ENCODE measurements at places on chromosomes 5 and 9.

GRCh38 chr5:126301056-126301455 is 122.2 kb upstream of the GRAMD2B start:
- DNase-seq: no peak

GRCh38 chr5:96478983-96479382 is 45.9 kb upstream of the PCSK1 start:
- no peak for DNase-seq

DNA sequence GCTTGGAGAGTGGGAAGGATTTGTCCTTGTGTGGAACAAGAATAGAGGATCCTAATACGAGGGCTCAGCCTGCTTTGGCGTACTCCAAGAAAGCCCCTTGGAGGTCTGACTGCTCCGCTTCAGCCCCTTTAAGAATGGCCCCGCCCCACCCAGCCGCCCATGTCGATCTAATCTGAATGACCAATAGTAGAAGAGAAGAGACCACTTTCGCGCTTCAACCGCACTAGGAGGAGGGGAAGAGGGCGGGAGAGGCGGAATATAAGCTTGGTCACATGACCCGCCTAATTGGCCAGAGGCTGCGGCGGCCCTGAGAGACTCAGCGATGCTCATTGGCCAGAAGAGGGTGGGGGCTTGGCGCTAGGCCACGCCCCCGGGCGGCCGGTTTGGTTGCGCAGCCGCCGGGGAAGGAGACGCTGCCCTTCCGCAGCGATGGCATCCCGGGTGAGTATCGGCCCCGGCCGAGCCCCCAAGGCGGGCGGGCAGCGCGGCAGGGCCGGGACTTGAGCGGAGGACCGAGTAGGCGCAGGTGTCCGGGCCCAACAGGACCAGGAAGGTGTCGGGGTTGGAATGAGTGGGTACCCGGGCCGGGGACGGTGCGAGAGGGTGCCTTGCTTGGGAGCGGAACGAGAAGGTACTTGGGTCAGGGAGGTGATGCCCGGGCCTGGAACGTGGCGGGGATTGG is at the start of gene MIGA2:
Gene MIGA2 (plus strand): TSS at position 386 of the 682 bp plus-strand sequence. CDS start 3,969 bp downstream, outside the sequence.
- peak; percentile 86 for DNase-seq

DNA sequence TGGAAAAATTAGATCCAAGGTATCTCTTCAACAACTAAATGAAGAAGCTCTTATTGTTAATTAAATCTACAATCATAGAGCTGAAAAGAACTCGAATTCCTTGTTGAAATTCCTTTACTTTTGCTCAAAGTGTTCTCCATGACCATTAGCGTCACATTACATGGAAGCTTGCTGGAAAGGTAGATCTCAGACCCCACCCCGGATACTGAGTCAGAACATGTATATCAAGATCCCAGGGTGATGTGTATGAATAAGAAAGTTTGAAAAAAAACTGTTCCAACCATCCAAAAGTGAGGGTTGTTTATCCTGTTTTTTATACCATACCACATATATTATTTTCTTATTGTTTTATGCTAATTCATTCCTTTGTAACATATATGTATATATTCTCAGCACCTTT is 237.1 kb upstream of the PUM3 start:
- DNase-seq: no peak

GRCh38 chr5:61280205-61280604 is 51.9 kb upstream of the ZSWIM6 start:
- no peak for DNase-seq

- DNase-seq: no peak
These were observed 6.2 kb downstream of the PDLIM4 start for GRCh38 chr5:132263548-132264261.

GRCh38 chr9:82404196-82404870 is 415.8 kb downstream of the SPATA31D1 start:
- DNase-seq: no peak

DNA sequence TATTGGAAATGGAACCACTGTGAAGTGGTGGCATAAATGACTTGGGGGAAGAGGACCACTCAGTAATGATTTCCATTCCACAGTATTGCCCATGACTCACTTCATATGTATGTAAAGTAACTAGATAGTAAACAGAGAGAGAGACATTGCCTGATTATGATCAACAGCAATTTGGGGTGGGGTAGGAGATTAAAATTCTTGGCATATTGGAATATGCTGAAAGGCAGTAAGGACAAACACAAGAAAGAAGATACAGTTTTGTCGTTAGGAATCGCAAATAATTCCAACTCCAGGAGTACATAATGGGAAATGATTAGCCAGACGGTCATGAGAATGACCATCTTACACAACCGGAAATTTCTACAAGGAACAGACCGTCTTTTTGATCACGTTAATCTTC is 1.5 kb upstream of the HMGCS1 start:
- DNase-seq: no peak

DNA sequence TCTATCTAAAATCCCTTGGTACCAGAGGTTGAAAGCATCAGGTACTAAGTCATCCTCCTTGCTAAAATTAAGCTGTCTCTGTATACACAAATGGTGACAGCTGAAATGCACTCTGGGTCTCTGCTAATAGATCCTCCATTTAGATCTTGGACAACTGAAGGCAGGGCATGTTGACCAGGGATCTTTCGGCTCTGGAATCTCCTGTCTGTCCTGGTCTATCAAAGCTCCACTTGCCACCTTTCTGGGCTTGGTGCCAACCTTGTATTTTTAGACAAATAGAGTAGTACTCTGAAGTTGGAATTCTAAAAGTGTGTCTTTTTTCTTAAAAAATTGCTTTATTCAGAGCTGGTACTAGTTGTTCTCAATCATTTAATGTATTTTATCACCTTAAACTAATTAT is 135.2 kb upstream of the HMHB1 start:
- DNase-seq: no peak

DNA sequence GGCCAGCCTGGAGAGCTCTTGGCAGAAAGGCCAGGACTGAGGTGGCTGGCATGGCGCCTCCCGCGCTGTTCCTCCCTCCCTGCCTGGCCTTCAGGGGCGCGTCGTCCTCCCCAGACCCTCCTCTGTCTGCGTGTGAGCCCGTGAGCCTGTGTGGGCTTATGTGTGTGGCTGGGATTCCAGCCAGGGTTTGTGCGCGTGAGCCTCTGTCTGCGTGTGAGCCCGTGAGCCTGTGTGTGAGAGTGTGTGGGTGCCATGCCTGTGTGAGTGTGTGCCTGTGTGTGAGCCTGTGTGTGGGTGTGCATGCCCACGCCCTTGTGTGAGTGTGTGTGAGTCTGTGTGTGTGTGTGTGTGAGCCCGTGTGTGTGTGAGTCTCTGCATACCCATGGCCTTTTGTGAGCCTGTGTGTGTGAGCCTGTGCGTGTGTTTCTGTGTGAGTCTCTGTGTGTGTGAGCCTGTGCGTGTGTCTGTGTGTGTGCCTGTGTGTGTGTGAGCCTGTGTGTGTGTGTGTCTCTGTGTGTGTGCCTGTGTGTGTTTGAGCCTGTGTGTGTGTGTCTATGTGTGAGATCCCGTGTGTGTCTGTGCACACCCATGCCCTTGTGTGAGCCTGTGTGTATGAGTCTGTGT is 13.0 kb downstream of the RXRA start:
- no peak for DNase-seq

- no peak for DNase-seq
These were observed 39.5 kb downstream of the PRKACG start for GRCh38 chr9:68974431-68974830.

- no peak for DNase-seq
These were observed 297.4 kb upstream of the ZNF608 start for GRCh38 chr5:125043781-125044391.

DNA sequence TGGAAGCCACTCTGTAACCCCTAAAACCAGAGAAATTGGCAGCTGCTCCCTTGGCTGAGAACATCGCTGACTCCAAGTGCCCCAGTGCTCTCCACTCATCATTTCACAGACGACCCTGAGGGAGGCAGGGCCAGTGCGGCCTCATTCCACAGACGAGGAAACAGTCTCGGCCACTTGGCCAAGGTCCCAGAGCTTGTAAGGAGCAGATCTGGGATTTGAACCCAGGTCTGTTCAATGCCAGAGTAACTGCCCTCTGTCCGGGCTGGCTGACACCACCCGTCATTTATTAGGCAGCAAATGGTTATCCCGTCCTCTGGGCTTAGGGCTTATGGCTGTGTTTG is 19.9 kb upstream of the IER5L start:
- DNase-seq: no peak

- DNase-seq: no peak
These were observed 13.2 kb downstream of the SPINK1 start for GRCh38 chr5:147818290-147818689.

DNA sequence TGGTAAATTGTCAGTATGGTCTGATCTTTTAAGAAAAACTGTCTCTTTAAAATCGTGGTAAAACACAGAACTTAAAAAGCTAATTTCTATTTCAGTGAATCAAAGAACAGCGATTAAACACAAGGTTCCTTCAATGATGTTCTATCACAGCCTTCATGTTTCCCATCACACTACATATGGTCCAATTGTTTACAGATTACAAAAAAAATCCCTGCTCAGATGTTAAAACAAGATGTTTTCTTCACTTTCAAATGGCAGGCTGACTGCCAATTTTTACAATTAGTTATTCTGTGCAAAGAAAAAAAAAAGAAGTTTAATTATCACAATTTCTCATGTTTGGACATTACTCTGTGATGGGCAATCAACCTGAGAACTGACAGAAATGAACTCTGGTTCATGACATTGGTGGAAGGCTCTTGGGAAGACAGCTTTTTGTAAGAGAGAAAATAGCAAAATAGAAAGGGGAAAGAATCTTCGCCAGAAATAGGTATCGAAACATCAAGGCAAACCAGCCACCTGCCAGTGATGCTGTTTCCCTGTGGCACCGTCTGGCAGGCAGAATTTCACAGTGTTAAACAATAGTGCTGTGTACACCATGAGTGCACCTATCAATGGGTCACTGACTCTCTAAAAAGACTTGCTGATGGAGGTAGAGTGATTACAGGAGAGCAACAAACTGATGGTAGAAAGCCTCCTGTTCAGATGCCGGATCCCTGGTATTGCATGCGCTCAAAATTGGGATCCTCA is 1020.0 kb upstream of the ARRDC3 start:
- DNase-seq: no peak

DNA sequence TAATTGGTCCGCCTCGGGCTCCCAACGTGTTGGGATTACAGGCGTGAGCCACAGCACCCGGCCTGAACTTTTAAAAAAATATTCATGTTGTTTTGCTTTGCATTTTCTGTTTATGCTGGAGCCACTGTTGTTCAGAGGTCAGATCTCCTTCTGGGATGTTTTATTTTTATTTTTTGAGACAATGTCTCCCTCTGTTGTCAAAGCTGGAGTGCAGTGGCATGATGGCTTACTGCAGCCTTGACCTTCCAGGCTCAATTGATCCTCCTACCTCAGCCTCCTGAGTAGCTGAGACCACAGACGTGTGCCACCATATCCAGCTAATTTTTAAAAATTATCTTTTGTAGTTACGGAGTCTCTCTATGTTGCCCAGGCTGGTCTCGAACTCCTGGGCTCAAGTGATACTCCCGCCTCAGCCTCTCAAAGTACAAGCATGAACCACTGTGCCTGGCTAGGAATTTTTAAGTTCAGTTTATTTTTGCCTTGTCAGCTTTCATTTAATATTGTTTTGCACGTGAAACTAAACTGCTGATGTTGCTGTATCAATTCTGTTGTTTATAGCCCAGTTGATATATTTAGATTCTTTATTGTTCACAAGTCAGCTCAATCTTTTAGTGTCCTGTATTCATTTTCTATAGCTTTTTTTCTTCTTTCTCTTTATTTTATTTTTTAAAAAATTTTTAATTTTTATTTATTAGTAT is 13.7 kb downstream of the TMEFF1 start:
- no peak for DNase-seq

DNA sequence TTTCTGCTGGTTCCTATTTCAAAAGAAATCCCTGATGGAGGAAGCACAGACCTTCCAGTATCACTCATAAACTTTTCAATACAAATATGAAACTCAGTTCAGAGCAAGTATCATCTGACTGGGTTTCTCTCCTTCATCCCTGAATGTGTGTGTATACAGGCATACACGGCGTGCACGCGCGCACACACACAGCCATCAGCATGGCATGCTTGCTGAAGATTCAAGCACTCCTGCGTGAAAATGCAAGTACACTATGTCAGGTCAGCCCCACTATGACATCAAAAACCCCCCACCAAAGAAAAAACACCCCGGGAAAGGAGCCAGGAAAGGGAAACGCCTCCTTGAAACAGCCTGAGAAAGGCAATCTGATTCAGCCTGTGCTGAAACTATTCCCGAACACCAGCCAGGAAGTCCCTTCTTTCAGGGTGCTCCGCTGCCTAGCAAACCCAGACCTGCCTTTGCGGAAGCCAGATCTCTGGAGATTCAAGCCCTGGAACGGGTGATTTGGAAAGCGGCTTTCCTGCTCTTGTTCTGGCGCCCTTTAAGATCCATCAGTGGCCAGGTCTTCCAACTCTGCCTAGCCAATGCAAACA is 831 bp downstream of the KLHL3 start:
- DNase-seq: no peak

- no peak for DNase-seq
These were observed 327.8 kb upstream of the PIK3R1 start for GRCh38 chr5:67887748-67888161.

DNA sequence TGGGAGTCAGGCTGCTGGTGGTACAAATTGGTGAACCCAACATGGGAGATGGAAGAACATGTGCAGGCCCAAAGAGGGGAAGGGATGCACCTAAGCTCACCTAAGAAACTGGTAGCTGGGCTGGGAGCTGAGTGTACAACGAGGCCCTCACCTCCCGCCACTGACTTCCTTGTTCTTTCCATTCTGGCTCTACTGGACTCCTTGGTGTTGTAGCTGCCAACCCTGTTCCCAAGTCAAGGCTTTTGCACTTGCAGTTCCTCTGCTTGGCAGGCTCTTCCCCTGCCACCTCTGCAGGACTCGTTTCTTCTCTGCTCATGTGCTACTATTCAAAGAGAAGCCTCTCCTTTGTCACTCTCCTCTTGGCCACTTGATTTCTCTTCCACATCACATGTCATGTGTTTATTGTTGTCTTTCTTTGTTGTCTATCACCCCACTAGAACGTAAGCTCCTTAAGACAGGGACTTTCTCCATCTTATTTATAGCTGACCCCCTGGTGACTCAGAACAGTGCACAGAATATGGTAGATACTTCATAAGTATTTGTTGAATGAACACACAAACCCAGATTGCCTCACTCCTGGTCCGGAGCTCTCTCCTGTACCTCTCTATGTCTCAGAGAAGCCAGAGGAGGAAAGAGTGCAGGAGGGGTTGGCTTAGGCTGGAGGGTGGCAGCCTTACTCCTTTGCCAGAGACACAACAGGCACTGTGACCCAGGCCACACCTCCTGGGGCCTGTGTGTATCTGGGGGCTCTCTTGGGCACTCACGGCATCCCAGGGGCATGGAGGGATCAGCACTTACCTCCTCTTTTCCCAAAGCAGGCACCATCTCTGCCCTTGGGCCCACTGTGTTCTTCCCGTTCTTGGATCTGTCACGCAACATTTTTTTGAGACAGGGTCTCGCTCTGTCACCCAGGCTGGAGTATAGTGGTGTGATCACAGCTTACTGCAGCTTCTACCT is 5.2 kb upstream of the SPINK4 start:
- DNase-seq: no peak
